Stimulated activated CD4-positive, alpha-beta T cell treated with anti-CD3 and anti-CD28 coated beads, Interleukin-2, amount 100 ng/mL, for 4 hours (primary cell): ENCODE measurements at places on chromosomes 5 and 9.

- no peak for DNase-seq
These were observed 2.1 kb upstream of the ALDH7A1 start for GRCh38 chr5:126597156-126597555.

DNA sequence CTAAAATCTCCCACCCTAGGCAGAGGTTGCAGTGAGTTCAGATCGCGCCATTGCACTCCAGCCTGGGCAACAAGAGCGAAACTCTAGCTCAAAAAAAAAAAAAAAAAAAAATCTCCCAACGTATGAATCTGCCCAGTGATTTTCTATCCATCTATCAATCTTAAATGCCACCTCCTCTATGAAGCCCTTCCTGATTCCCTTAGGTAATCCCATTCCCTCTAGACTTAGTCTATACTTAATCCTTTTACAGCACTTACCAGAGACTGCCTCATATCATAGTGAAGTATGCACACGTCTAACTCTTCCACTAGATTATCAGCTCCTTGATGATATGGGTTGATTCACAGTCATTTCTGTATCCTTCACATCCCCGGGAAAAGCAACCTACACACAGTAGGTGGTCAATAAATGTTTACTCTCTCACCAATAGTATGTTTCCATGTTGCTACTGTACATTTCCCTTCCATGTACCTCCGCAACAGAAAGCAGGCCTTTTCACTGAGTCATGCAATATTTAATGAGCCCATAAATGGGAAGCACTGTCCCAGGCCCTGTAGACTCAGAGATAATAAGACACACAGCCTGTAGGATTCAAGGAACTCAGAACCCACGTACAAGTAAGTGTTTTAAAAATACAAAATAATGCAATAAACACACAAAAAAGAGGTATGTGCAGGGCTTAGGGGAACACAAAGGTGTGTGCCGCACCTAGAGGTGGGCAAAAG, 1.2 kb downstream of the DROSHA start:
- no peak for DNase-seq

- DNase-seq: no peak
These were observed 28.6 kb downstream of the LAMC3 start for GRCh38 chr9:131037335-131038255.

- no peak for DNase-seq
These were observed 57.9 kb downstream of the DIAPH1 start for GRCh38 chr5:141560725-141561483.

- DNase-seq: no peak
These were observed 215.1 kb downstream of the PAPPA start for GRCh38 chr9:116368680-116369079.

DNA sequence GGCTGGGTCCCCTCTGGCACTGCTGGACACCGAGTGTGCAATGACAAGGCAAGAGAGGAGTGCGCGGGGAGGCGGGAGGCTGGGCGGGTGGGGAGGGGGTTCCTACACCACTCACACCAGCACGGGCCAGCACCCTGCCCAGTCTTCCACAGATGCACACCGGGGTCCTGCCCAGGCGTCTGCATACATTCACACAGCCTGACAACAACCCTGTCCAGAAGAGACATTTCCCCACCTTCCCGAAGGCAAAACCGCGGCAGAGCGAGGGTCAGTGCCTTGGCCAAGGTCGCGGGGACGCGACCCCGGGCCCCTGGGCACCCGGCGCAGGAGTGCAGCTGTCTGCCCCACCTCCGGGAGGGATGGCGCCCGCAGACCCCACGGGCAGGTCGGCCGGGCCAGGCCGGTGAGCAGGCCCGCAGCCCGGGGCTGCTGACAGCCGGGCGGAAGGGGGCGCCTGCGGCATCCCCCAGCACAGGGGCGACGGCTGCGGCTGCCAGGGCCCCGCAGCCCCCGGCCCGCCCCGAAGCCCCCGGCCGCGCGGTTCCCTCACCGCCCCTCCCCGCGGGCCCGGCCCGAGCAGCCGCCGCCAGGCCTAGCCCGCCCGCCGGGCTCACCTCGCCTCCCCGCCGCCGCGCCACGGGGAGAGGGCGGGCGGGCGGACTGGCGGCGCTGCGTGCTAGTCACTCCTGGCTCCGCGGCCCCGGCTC, 496 bp downstream of the MAPK9 start:
- no peak for DNase-seq

DNA sequence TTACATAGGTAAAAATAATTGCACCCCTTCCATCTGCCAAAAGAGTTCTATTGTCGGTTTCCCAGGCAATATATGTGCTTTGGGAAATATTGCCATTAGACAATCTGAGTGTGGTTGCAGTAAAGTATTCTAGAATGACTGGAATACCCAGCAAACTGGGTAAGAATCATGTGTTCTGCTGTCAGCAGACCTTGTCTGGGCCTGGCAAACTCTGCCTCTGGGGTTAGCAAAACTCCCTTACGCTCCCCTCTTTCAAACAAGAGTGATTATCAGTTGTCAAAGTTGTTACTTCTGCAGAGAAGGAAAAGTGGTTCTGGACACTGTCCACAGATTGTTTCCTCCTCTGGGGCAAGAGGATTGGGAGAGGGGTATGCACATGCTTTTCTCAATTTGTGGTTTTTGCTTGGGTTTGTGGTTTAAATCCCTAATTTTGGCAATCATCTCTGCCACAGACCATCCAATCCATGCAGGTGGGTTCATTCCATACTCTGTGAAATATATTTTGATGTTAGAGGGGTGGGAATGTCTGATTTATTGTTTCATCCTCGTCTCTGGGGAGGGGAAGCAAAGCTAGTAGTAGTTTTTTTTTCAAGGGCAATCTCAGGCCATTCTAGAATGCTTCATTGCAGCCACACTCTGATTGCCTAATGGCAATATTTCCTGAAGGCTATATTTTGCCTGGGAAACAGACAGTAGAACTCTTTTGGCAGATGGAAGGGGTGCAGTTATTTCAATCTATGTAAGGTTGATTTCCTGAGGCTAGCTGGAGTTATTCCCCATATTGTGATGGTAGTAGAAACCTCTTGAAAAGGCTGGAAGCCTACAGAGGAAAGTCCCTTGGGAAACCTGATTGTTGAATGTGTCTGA, 24.0 kb upstream of the TNFSF15 start:
- no peak for DNase-seq

GRCh38 chr5:150461231-150461630, 11.7 kb upstream of the RPS14 start:
- no peak for DNase-seq

GRCh38 chr5:106957336-106957735, 713.4 kb downstream of the EFNA5 start:
- DNase-seq: no peak

DNA sequence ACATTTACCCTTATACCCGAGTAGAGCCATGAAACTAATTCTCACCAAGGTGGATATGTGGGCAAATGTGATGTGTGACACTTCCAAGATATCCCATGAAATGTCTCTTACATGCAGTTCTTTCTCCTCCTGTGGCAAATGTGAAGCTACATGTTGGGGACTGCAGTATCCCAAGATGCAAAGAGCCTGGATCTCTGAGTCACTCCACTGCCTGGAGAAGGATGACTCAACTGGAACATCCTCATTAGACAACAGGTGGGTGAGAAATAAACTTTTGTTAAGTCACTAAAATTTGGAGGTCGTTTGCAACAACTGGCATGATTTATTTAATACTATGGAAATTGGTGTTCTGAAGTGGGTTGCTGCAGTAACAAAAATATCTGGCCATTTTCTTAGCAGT, 36.5 kb upstream of the TENT4A start:
- no peak for DNase-seq

- DNase-seq: no peak
These were observed 979.9 kb upstream of the DMAC1 start for GRCh38 chr9:8779478-8779877.

- DNase-seq: no peak
These were observed 75.3 kb upstream of the BARHL1 start for GRCh38 chr9:132506977-132507669.

DNA sequence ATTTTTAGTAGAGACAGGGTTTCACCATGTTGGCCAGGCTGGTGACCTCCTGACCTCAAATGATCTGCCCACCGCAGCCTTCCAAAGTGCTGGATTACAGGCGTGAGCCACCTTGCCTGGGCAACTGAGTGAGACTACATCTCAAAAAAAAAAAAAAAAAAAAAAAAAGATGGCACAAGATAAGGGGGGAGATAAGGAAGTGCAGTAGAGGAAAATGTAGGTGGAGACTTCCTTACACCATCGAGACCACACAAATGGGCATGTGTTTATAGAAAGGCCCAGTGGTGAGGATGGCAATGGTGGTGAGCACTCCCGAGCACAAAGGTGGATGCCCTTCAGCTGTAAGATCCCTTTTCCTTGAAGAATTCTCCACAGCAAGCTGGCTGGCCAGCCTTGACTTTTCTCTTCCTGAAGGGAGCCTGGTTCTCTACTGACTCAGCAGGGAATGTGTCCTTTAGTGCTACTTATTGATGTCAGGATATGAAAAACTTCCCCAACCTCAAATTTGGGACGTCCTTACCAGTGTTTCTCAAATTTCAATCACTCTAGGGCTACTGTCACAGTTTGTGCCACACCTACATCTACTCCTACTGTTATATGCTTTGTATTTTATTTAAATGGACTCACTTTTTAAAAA, 28.2 kb downstream of the ERGIC1 start:
- DNase-seq: no peak

DNA sequence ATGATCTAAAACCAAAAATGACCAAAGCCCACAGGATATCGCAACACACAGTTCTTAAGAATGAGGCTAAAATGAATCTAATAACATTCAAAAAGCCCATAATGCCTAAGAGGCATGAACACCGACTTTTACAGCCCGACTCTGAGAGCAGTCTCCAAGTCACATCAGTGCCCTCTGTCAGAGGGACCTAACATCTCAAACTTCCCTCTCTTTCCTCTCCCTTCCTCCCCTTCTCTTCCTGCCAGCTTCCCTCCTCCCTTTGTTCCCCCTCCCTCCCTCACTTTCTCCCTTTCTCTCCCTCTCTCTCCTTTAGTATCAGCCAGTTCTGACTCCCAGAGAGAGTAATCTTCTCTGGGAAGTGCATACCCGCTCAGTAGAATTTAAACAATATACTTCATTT, 154.4 kb downstream of the GLIS3 start:
- DNase-seq: no peak

DNA sequence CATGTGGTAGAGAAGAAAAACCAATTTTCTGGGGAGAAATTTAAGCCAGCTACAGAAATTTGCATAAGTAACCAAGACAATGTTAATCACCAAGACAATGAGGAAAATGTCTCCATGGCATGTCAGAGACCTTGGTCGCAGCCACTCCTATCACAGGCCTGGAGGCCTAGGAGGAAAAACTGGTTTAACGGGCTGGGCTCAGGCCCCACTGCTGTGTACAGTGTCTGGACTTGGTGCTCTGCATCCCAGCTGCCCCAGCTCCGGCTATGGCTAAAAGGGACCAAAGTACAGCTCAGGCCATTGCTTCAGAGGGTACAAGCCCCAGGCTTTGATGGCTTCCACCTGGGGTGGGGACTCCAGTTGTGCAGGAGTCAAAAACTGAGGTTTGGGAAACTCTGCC, 1075.1 kb upstream of the CDH18 start:
- DNase-seq: no peak

- no peak for DNase-seq
These were observed 1.8 kb downstream of the NFIB start for GRCh38 chr9:14311956-14312685.

GRCh38 chr5:67910546-67910945, 305.0 kb upstream of the PIK3R1 start:
- no peak for DNase-seq

GRCh38 chr9:136117916-136118319, 757 bp downstream of the TMEM250 start:
- no peak for DNase-seq

DNA sequence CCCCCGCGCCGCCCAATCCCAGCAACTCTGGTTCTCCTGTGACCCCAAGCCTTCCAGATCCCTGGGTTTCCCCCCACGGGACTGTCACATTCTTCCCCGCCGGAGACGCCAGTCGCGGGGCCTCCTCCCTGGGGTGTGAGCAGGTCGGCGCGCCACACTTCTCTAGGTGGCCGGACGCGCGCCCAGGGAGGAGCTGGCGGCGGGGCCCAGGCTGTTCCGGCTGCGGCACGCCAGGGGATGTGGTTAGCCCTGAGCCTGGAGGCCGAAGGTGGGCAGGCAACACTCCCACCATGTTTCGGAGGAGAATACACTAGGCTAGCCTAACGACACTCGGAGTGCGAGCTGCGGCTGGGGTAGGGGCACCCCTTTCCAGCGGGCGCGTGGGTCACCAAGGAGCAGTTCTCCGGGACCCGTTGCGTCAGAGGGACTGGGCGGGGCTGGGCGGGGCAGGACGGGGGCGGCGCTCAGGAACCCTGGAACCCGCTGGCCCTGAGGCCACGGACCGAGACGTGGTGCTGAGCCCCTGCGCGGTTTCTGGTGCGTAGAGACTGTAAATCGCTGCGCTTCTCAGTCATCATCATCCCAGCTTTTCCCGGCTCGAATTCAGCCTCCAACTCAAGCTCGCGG, at the start of gene SLC27A6:
SLC27A6 (plus strand) TSS at position 478 of the 627 bp plus-strand sequence. CDS start 650 bp downstream, outside the sequence.
- no peak for DNase-seq

- DNase-seq: no peak
These were observed 13.8 kb downstream of the GPRIN1 start for GRCh38 chr5:176596069-176596644.

GRCh38 chr5:35198075-35198474, 32.2 kb downstream of the PRLR start:
- DNase-seq: no peak

DNA sequence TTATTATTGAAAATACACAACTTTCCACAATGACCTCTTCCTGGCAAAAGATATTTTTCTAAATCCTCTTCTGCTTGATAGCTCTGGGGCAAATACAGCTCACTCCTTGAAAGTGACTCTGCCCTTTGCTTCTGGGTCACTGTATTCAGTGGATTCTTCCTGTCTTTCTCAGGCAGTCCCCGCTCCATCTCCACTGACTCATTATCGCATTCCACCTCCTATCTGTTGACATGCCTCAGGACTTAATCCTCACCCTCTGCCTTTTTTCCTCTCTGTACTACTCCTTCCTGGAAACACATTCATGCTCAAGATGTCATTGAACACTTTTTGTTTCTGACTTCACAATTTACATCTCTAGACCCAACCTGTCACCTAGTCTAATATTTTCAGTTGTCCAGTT, 8.4 kb upstream of the RGS7BP start:
- DNase-seq: no peak

DNA sequence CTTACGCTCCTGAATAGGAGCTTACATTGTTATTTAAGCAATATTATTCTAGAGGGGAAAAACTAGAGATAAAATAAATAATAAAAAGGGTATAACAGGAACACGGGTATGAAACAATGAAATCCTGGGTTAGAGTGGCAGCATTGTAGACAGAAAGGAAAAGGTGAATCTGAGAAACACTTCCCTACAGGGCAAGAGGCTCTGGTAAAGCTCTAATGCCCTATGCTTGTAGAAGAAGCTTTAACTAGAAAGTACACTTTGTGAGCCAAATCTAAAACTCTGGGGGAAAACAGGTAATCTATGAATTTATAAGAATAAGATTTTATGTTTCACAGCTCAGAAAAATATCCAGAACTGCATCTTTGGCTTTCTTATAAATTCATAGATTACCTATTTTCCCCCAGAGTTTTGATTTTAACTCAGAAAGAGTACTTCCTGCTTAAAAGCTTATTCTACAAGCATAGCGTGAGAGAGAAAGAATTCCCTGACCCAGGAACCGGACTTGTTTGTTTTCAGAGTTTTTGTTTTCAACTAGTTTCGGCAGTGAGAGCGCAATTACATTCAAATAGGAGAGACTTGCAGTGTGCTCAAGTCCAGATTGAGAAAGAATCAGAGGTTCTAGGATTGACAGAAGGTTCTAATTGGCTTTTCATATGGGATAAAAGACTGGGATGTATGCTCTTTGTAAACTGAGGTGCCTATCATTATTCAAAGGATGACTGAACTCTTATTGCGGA, 651.0 kb upstream of the RORB start:
- DNase-seq: no peak

- DNase-seq: no peak
These were observed 7.3 kb downstream of the DNAJB5 start for GRCh38 chr9:34996905-34997279.
